ENCODE measurements at places on chromosomes 1 and 21.

GRCh38 chr1:53968125-53968513, 22.0 kb downstream of the LRRC42 start:
- H3K4me1 ChIP-seq: no peaks in the 10 kb centered on the region
- peaks cover 21% of the 10 kb centered on the region for H3K36me3 ChIP-seq
- no peaks in the 10 kb centered on the region for H3K27me3 ChIP-seq
- DNase-seq: no peak

- no peaks in the 10 kb centered on the region for H3K36me3 ChIP-seq
- H3K27ac ChIP-seq: no peak overlapping the region
- DNase-seq: no peak
- H3K27me3 ChIP-seq: peaks cover 26% of the 10 kb centered on the region
Measured at GRCh38 chr1:36603461-36603860, 120.7 kb upstream of the CSF3R start.

- H3K4me1 ChIP-seq: peaks cover 8% of the 10 kb centered on the region
- peak within 1 kb of the TSS; percentile 80 for H3K4me3 ChIP-seq
- no peak within 1 kb of the TSS for H3K27ac ChIP-seq
- H3K27me3 ChIP-seq: peaks cover 65% of the 10 kb centered on the region
- no peaks in the 10 kb centered on the region for H3K36me3 ChIP-seq
Measured at GRCh38 chr1:47997289-47998200, at the start of gene TRABD2B. TRABD2B (minus strand) TSS chr1:47997385.

DNA sequence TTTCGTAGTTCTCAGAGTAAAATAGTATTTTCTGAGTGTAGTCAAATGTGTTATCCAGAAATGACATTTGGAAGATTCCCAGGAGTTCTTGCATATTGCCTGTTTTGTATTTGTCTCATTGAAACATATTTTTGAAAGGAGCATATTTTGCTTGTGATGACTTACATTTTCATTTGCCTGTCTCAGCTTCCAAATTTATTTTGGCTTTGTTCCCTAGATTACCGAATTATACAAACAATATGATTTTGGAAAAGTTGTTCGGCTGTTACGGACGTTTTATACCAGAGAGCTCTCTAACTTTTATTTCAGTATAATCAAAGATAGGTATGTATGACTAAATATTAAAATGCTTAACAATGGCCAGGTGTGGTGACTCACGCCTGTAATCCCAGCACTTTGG, 46.0 kb downstream of the IARS2 start:
- H3K36me3 ChIP-seq: peaks cover 83% of the 10 kb centered on the region
- no peaks in the 10 kb centered on the region for H3K27me3 ChIP-seq
- peaks cover 6% of the 10 kb centered on the region for H3K4me1 ChIP-seq
- H3K4me3 ChIP-seq: no peak overlapping the region

- H3K36me3 ChIP-seq: no peaks in the 10 kb centered on the region
- no peak overlapping the region for H3K4me3 ChIP-seq
- no peaks in the 10 kb centered on the region for H3K27me3 ChIP-seq
- no peak overlapping the region for H3K27ac ChIP-seq
Measured at GRCh38 chr1:181141431-181141910, 53.0 kb downstream of the IER5 start.

DNA sequence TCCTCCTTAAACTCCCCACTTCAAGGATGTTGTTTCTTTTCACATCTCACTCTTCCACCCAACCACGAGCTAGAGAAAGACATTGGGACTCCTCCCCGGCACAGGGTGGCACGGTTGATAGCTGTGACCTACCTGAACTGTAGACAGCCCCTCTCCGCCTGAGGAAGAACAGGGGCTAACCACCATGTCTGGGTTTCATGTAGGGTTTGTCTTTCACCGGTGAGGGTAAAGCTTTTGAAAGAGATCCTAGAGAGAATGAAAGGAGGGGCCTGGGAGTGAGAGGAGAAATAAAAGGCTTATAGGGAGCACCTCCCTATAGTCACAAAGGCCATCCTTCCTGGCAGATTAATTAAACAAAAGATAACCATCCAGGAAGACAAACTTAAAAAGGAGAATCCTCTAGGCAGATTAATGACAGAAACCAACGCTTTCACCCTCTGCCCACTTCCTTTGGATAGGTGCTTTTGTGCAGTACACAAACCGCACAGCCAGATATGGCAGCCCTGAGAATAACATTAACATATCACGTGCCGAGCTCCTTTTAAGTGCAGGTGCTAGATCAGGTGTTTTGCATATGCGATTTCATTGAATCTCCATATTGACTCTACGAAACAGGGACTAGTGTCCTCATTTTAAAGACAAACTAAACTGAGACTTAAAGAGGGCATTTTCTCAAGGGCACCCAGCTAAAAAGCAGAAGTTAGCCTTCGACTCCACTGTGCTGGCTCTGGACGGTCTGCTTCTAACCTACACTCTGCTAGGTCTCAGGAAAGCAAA, 178.1 kb upstream of the RUNX1 start:
- no peaks in the 10 kb centered on the region for H3K27me3 ChIP-seq
- peak overlapping the region; percentile 95 for H3K27ac ChIP-seq
- H3K36me3 ChIP-seq: no peaks in the 10 kb centered on the region
- peak; percentile 74 for DNase-seq

DNA sequence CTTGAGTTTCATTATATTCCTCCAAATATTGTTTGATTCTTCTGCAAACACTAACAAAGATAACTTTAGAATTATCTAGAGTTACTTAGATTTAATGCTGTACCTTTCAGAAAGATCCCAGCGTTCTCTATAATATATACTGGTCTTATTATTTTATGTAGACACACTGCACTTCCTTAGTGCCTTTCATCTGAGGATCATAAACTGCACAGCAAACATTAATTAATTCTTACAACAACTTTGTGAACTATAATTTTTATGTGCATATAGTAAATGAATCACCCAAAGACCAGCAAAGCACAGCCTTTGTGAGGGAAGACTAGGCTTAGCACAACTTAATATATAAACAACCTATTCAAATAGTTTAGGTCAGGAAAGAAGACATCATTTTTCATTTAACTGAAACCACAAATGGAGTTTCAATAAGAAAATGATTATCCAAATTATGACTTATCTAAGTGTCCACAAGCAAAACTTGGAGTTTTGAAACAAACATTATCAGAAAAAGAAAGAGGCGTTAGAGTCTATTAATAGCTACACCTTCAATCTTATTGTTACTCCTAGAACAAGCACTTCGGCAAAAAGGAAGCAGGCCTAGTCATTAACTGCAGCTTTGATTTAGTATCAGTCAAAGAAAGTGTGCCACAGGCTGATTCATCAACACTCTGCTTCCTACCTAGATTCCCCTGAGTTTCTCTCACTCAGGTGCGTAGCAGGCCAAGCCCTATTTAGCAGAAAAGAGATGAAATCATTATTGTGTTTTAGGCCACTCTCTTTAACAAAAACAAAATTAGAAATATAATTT, 22.5 kb upstream of the RC3H1 start:
- H3K4me1 ChIP-seq: no peaks in the 10 kb centered on the region
- no peaks in the 10 kb centered on the region for H3K27me3 ChIP-seq
- H3K36me3 ChIP-seq: no peaks in the 10 kb centered on the region

GRCh38 chr1:33296082-33296458, 24.8 kb downstream of the A3GALT2 start:
- H3K27me3 ChIP-seq: no peaks in the 10 kb centered on the region
- H3K36me3 ChIP-seq: peaks cover 11% of the 10 kb centered on the region
- H3K4me3 ChIP-seq: no peak overlapping the region
- DNase-seq: no peak
- H3K4me1 ChIP-seq: peaks cover 18% of the 10 kb centered on the region

DNA sequence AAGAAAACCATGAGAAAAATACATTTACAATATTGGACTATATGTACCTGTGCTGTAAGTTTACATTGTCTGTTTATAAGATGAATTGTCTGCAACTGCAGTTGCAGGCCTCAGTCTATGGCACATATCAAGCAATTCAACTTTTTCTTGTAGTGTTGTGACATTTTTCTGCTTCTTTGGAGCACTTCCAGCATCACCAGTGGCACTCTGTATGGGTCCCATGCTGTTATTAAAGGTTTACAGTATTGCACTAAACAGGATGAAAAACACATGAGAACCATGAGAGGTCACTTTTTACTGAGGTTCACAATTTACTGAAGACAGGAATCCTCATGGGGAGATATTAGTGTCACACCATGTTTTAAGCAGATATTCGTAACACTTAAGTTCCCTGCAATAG, 118.6 kb downstream of the GRIK1 start:
- H3K27ac ChIP-seq: no peak overlapping the region
- H3K4me1 ChIP-seq: no peaks in the 10 kb centered on the region
- DNase-seq: no peak
- H3K27me3 ChIP-seq: peaks cover 12% of the 10 kb centered on the region

- H3K27me3 ChIP-seq: peaks cover 13% of the 10 kb centered on the region
- H3K4me1 ChIP-seq: no peaks in the 10 kb centered on the region
Measured at GRCh38 chr21:38645282-38645681, 147.0 kb upstream of the ERG start.

- no peak overlapping the region for H3K4me3 ChIP-seq
- no peak for DNase-seq
- no peaks in the 10 kb centered on the region for H3K4me1 ChIP-seq
Measured at GRCh38 chr21:39840373-39841097, 26.7 kb upstream of the PCP4 start.

- H3K27ac ChIP-seq: no peak overlapping the region
- H3K36me3 ChIP-seq: no peaks in the 10 kb centered on the region
- peaks cover 2% of the 10 kb centered on the region for H3K27me3 ChIP-seq
- H3K4me1 ChIP-seq: peaks cover 4% of the 10 kb centered on the region
- no peak overlapping the region for H3K4me3 ChIP-seq
Measured at GRCh38 chr1:55386456-55386855, 171.3 kb upstream of the USP24 start.

GRCh38 chr1:190436615-190437014, 41.0 kb downstream of the BRINP3 start:
- no peaks in the 10 kb centered on the region for H3K4me1 ChIP-seq
- no peaks in the 10 kb centered on the region for H3K27me3 ChIP-seq
- H3K27ac ChIP-seq: no peak overlapping the region
- H3K36me3 ChIP-seq: no peaks in the 10 kb centered on the region
- no peak for DNase-seq

GRCh38 chr1:18480315-18481189, at the start of gene KLHDC7A:
KLHDC7A (plus strand) TSS chr1:18480930; CDS start chr1:18480982, 52 bp downstream.
- no peak within 1 kb of the TSS for H3K4me3 ChIP-seq
- H3K27ac ChIP-seq: no peak within 1 kb of the TSS
- DNase-seq: no peak
- no peaks in the 10 kb centered on the region for H3K4me1 ChIP-seq
- peaks cover 30% of the 10 kb centered on the region for H3K27me3 ChIP-seq

DNA sequence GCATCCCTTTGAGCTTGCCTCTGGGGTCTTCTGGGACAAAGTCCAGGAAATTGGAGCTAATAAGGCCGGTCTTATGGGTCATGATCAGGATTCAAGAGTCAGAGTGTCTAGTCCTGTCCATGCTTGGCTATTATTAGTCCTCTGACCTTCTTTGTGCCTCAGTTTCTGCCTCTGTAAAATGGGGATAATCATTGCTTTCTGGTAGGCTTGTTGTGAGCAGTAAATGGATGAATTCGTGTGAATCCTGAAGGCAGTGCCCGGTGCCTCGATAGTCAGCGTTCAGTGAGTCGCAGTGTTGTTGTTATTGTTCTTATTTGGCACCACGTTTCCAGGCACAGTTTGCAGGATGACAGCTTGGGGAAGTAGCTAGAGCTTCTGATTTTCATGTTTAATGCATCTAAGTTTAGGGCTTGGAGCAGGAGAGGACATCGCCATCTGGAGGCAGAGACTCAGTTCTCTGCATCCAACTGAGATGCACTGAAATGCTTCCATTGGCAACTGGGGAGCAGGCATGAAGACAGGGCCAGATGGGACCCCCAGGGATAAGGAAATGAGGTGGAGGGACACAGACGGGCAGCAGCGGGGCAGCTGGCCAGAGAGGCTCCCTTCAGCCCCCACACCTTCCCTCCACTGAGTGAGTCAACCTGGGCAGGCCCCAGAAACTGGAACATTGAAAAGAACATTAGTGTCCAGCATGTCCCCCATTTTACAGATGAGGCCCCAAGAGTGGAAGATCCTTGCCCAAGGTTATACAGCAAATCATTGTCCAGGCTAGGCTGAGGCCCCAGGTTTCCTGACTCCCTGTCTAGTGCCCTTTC, 160.3 kb downstream of the PTPRU start:
- H3K36me3 ChIP-seq: peaks cover 5% of the 10 kb centered on the region
- DNase-seq: no peak
- peaks cover 11% of the 10 kb centered on the region for H3K27me3 ChIP-seq
- H3K27ac ChIP-seq: no peak overlapping the region
- no peak overlapping the region for H3K4me3 ChIP-seq
- no peaks in the 10 kb centered on the region for H3K4me1 ChIP-seq

DNA sequence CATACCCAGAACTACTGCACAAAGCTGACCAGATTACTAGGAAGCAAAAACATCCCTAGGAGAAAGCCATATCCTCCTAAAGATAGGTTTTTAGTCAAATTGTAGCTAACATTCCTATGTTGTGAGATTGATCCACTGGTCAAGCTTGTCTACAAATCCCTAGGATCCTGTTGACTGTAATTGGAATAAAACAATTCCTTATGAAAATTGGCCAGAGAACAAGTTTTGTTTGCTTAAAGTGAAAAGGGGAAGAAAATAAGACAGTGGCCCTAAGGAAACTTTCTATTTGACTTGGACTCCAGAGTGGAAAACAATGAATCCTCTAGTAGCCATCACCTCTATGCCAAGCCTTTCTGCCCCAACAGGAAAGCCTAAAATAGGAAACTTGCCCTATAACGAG, 645.2 kb upstream of the USP24 start:
- no peak for DNase-seq
- H3K36me3 ChIP-seq: no peaks in the 10 kb centered on the region
- H3K27ac ChIP-seq: no peak overlapping the region
- H3K27me3 ChIP-seq: peaks cover 2% of the 10 kb centered on the region
- H3K4me3 ChIP-seq: no peak overlapping the region
- H3K4me1 ChIP-seq: no peaks in the 10 kb centered on the region

GRCh38 chr1:237042892-237043576, 1.1 kb downstream of the RYR2 start:
- peaks cover 22% of the 10 kb centered on the region for H3K27me3 ChIP-seq
- peaks cover 5% of the 10 kb centered on the region for H3K36me3 ChIP-seq
- no peak for DNase-seq
- H3K4me1 ChIP-seq: peaks cover 13% of the 10 kb centered on the region
- no peak overlapping the region for H3K27ac ChIP-seq
- H3K4me3 ChIP-seq: no peak overlapping the region

GRCh38 chr1:208238710-208239472, 5.3 kb downstream of the PLXNA2 start:
- peaks cover 15% of the 10 kb centered on the region for H3K27me3 ChIP-seq
- peaks cover 17% of the 10 kb centered on the region for H3K4me1 ChIP-seq
- no peak for DNase-seq
- H3K27ac ChIP-seq: no peak overlapping the region

GRCh38 chr1:158933621-158934020, 2.3 kb downstream of the PYHIN1 start:
- H3K36me3 ChIP-seq: no peaks in the 10 kb centered on the region
- DNase-seq: no peak
- peak overlapping the region; percentile 12 for H3K27ac ChIP-seq

GRCh38 chr1:118925651-118926050, 62.5 kb downstream of the TBX15 start:
- DNase-seq: no peak
- no peaks in the 10 kb centered on the region for H3K4me1 ChIP-seq
- no peak overlapping the region for H3K27ac ChIP-seq
- H3K4me3 ChIP-seq: no peak overlapping the region

- H3K27me3 ChIP-seq: no peaks in the 10 kb centered on the region
- H3K4me3 ChIP-seq: peak overlapping the region; percentile 24
- H3K4me1 ChIP-seq: peaks cover 50% of the 10 kb centered on the region
- peak overlapping the region; percentile 54 for H3K27ac ChIP-seq
- H3K36me3 ChIP-seq: no peaks in the 10 kb centered on the region
Measured at GRCh38 chr1:110617589-110617988, 11.4 kb upstream of the KCNA2 start.

All from naive thymus-derived CD8-positive, alpha-beta T cell (primary cell).